Type B pancreatic cell (in vitro differentiated cells): ENCODE measurements at places on chromosomes 6 and 20. TPM values are rescaled to one million over a fixed set of nuclear protein-coding genes. Genes with fewer than 3 reads are reported as not detected.
A peak's percentile ranks its signal among the peaks of the same experiment; 100 is the strongest.

DNA sequence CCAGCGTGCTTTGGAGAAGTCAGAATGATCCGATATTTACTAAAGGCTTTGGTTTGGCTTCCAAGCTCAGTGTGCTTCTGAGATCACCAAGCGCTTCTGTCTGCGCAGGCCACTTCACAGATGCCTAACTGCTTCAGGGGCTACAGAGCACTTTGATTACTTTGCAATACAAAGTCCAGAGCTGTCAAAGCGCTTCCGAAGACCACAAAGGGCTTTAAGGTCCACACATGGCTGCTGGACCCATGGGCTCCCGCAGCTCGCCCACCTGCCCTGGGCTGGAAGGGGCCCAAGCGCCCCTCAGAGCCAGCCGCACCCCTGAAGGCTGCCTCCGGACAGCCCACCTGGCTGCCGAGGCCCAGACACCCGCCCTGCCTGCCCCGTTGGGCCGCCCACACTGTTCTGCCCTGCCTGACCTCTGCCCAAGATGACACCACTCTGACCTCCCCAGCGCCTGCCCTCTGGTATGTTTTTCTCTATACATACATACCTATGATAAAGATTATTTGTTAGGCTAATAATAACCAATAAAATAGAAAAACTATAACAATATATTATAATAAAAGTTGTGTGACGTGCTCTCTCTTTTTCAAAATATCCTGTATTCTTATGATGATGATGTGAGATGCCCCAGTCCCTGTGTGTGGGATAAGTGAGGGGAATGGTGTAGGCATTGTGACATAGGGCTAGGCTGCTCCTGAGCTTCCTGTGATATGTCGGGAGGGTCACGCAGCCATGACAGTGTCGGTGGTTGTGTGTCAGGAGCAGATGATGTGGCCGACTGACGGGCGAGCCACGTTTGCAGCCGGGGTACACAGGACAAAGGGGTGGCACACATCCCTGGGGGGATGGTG is 22.6 kb downstream of the DYNLT1 start:
- no peak overlapping the region for H3K27ac ChIP-seq
- peaks cover 47% of the 10 kb centered on the region for H3K36me3 ChIP-seq
- DNase-seq, result no peak
- no peaks in the 10 kb centered on the region for H3K27me3 ChIP-seq
- no peak overlapping the region for H3K4me3 ChIP-seq

GRCh38 chr6:31351401-31352309 is 5.3 kb downstream of the HLA-B start:
- H3K27ac ChIP-seq, result no peak overlapping the region
- H3K4me3 ChIP-seq, result no peak overlapping the region
- H3K36me3 ChIP-seq, result no peaks in the 10 kb centered on the region
- peaks cover 89% of the 10 kb centered on the region for H3K27me3 ChIP-seq

The TPD52L2 gene
- total RNA-seq, result 76.5 and 96.3 TPM in 2 replicates

DNA sequence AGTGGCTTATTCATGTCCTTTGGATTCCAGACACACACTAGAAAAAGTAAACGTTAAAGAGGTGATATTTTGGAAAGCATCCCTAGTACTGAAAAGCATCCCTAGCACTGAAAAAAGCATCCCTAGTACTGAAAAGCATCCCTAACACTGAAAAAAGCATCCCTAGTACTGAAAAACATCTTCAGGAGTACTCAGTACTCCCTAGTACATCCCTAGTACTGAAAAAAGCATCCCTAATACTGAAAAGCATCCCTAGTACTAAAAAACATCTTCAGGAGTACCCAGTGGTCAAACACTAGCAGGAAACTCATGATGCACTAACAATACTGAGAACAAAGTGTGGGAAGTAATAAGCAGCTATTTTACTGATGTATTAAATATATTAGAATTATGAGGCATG is 45.6 kb upstream of the SAMHD1 start:
- H3K27me3 ChIP-seq, result no peaks in the 10 kb centered on the region
- no peak for DNase-seq

- H3K27ac ChIP-seq, result no peak overlapping the region
- no peaks in the 10 kb centered on the region for H3K36me3 ChIP-seq
- no peak for DNase-seq
- no peak overlapping the region for H3K4me3 ChIP-seq
- H3K4me1 ChIP-seq, result no peaks in the 10 kb centered on the region
Observed at GRCh38 chr20:20831794-20832193, 119.3 kb upstream of the RALGAPA2 start.

The PGC gene
- 3.5 and 56.6 TPM in 2 replicates for total RNA-seq

- H3K4me3 ChIP-seq, result no peak overlapping the region
- no peak overlapping the region for H3K27ac ChIP-seq
- peaks cover 34% of the 10 kb centered on the region for H3K27me3 ChIP-seq
- H3K36me3 ChIP-seq, result no peaks in the 10 kb centered on the region
- H3K4me1 ChIP-seq, result no peaks in the 10 kb centered on the region
Observed at GRCh38 chr20:36279776-36280175, 26.4 kb upstream of the DLGAP4 start.

DNA sequence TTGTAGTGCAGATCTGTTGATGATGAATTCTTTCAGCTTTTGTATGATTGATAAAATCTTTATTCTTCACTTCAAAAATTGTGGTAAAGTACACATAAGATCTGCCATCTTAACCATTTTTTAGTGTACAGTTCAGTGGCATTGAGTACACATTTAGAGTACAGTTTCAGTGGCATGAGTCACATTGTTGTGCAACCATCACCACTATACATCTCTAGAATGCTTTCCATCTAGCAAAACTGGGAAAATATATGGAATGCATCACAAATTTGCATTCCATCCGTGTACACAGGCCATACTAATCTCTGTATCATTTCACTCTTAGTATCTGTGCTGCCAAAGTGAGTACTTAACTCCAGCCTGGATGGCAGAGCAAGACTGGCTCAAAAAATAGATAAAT is 28.7 kb downstream of the SIRPD start:
- H3K4me1 ChIP-seq, result no peaks in the 10 kb centered on the region
- H3K4me3 ChIP-seq, result no peak overlapping the region
- no peaks in the 10 kb centered on the region for H3K36me3 ChIP-seq

GRCh38 chr6:129162605-129163004 is 279.7 kb downstream of the LAMA2 start:
- no peak overlapping the region for H3K27ac ChIP-seq
- H3K4me3 ChIP-seq, result no peak overlapping the region
- no peaks in the 10 kb centered on the region for H3K4me1 ChIP-seq
- no peak for DNase-seq
- H3K36me3 ChIP-seq, result no peaks in the 10 kb centered on the region

The HIVEP1 gene
- 37.4 and 52.3 TPM in 2 replicates for total RNA-seq

The CLPSL2 gene
- not detected in 2 replicates for total RNA-seq

DNA sequence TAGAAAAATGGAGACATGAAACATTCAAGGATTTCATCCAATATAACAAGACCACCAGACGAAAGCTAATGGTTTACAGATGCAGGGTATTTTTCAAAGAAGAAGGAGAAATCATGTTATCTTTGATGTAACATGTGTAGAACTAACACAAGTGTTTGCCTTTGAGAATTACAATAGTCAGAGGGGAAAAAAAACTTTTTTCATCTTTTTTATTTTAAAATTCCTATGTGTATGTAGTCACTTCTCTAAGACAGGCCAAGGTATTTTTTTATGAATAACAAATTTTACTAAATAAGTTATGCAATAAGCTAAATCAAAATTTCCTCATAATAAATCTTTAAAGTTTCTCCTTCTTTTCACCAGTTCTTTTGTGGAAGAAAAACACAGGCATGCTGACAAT is 161.4 kb downstream of the PDE7B start:
- H3K27me3 ChIP-seq, result no peaks in the 10 kb centered on the region
- DNase-seq, result no peak
- H3K27ac ChIP-seq, result no peak overlapping the region
- no peak overlapping the region for H3K4me3 ChIP-seq
- H3K36me3 ChIP-seq, result no peaks in the 10 kb centered on the region

DNA sequence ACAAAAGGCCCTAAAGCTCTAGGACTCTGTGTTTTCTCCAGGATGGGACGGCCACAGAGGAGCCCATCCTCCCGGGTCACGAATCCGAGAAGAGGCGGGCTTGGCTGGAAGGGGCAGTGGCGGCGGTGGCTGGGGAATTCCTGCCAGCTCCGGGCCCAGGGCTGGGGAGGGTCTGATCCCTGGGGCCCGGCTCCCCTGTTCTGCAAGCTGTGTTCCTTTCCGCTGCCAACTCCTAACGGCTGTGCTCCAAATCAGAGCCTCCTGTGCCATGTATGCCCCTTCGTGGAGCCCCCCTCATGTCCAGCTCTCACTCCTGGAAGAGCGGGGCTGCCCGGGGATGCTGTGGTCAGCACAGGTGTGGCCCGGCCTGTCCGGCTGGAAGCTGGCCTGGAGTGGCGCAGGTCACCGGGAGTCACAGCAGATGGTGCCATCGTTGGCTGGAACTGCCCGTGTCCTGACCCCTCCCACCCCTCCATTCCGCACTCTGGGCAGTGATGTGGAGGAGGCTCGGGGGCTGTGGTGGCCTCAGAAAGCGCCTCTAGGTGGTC is 88.2 kb upstream of the MPC1 start:
- no peaks in the 10 kb centered on the region for H3K27me3 ChIP-seq
- H3K36me3 ChIP-seq, result peaks cover 7% of the 10 kb centered on the region
- no peak overlapping the region for H3K4me3 ChIP-seq
- H3K4me1 ChIP-seq, result peaks cover 17% of the 10 kb centered on the region

- H3K4me1 ChIP-seq, result peaks cover 29% of the 10 kb centered on the region
- H3K4me3 ChIP-seq, result no peak overlapping the region
- H3K36me3 ChIP-seq, result no peaks in the 10 kb centered on the region
- H3K27ac ChIP-seq, result peak overlapping the region; percentile 28
- no peak for DNase-seq
- peaks cover 10% of the 10 kb centered on the region for H3K27me3 ChIP-seq
Observed at GRCh38 chr6:45923831-45924391, 91.7 kb downstream of the CLIC5 start.

The CST5 gene
- total RNA-seq, result 0.79 TPM in 1 of 2 replicates, not detected in the other

The SRSF12 gene
- 3.9 and 10.5 TPM in 2 replicates for total RNA-seq

GRCh38 chr6:157867981-157868380 is 44.9 kb downstream of the SNX9 start:
- H3K27me3 ChIP-seq, result no peaks in the 10 kb centered on the region
- no peak overlapping the region for H3K4me3 ChIP-seq
- H3K27ac ChIP-seq, result no peak overlapping the region
- no peaks in the 10 kb centered on the region for H3K4me1 ChIP-seq

GRCh38 chr20:57312138-57312537 is 17.5 kb upstream of the SPO11 start:
- no peaks in the 10 kb centered on the region for H3K27me3 ChIP-seq
- H3K4me1 ChIP-seq, result peaks cover 16% of the 10 kb centered on the region
- H3K27ac ChIP-seq, result no peak overlapping the region
- no peaks in the 10 kb centered on the region for H3K36me3 ChIP-seq

DNA sequence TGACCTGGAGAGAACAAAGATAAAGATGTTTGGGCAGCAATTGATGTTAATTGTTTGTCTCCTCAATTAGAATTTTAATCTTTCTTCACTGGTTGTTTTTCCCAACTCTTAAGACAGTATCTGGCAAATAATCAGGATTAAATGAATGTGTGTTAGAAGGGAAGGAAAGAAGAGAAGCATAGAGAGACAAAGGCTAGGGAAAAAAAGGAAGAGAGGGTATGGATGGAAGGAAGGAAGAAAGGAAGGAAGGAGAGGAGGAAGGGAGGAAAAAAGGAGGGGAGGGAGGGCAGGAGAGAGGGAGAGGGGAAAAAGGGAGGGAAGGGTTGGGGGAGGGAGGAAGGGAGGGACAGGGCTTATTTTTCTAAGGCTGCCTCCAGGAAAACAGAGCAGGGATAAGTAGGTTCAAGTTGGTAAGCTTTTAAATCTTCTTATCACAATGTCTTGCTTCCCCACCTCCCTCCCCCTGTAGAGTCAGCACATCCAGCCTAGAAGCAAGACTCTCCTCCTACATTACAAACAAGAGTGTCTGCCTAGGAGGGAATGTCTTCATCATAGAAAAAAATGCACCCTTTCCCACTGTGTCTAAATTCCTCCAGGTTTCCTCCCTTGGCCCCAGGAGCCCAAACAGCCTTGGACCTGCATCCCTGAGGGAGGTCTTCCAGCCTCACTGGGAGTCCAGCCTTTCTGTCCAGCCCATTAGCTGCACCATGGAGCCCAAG is 447.8 kb upstream of the JARID2 start:
- peaks cover 3% of the 10 kb centered on the region for H3K36me3 ChIP-seq
- peaks cover 18% of the 10 kb centered on the region for H3K4me1 ChIP-seq

GRCh38 chr20:51312480-51312783 is 230.1 kb downstream of the NFATC2 start:
- H3K36me3 ChIP-seq, result no peaks in the 10 kb centered on the region
- no peak for DNase-seq
- peaks cover 17% of the 10 kb centered on the region for H3K4me1 ChIP-seq
- no peaks in the 10 kb centered on the region for H3K27me3 ChIP-seq
- H3K4me3 ChIP-seq, result peak overlapping the region; percentile 75

DNA sequence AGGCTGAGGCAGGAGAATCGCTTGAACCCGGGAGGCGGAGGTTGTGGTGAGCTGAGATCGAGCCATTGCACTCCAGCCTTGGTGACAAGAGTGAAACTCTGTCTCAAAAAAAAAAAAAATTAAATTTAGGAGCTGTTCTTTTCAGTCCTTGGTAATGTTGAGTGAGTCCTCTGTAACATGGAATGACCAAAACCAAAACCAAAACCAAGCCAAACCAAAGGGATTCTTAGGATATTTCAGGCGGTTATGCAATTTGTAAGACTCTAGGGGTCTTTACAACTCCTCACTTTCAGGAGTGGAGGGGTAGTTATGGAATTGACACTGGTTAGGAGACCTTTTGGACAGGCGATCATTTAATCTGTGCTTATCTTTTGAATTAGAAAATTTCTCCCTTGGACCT is 15.8 kb downstream of the TIAM2 start:
- no peak overlapping the region for H3K4me3 ChIP-seq
- peaks cover 4% of the 10 kb centered on the region for H3K36me3 ChIP-seq
- no peak overlapping the region for H3K27ac ChIP-seq

The SLC32A1 gene
- total RNA-seq, result not detected in 2 replicates

GRCh38 chr6:89308525-89309395 is 6.3 kb downstream of the GABRR2 start:
- H3K27ac ChIP-seq, result no peak overlapping the region
- H3K27me3 ChIP-seq, result peaks cover 5% of the 10 kb centered on the region
- no peak overlapping the region for H3K4me3 ChIP-seq
- DNase-seq, result no peak

- H3K4me3 ChIP-seq, result no peak overlapping the region
- H3K36me3 ChIP-seq, result peaks cover 27% of the 10 kb centered on the region
Observed at GRCh38 chr20:434661-435419, 26.7 kb downstream of the RBCK1 start.

- DNase-seq, result no peak
- no peak overlapping the region for H3K27ac ChIP-seq
- no peaks in the 10 kb centered on the region for H3K4me1 ChIP-seq
- H3K36me3 ChIP-seq, result peaks cover 19% of the 10 kb centered on the region
- no peaks in the 10 kb centered on the region for H3K27me3 ChIP-seq
Observed at GRCh38 chr6:125270380-125270779, 31.4 kb downstream of the HDDC2 start.
